Erythroblast (primary cell): ENCODE measurements at places on chromosomes 16 and 17.

DNA sequence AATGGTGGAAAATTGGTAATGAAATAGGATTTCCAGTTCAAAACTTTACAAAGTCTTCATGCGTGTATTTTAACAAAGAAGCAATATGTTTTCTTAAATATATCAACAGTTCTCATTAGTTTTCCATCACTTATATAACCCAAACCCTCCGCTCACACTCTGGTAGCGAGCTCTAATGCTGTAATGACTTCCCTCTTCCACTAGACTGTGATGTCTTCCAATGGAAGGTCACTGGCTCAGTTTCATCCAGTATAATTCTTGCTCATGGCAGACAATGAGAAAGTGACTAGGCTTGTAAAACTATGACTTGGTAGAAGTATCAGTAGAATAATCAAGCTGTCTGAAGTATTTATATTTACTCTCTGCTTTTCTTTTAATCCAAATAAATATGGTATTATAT is 32.8 kb downstream of the NETO2 start:
- DNase-seq = no peak

- no peak for DNase-seq
Measured at GRCh38 chr17:69188064-69188463, 40.6 kb downstream of the ABCA10 start.

DNA sequence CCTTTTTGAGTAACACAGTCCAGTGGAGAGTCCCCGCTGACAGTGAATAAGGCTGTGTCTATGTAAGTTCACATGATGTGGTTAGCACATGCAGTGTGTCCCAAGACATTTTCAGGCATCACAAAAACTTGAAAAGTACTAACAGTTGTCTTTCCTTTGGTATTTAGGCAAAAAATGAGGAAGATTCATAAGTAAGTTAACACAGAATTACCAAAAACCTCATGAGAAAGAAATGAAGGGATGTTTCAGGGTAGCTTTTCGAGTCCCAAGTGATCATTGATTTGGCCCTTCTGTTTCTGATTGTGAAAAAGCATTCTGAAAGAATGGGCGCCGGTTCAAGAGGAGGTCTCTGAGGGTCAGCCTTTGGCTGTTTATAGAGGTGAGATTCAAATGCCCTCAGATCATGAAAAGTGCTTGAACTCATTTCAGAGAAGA is 529 bp upstream of the ASPA start:
- DNase-seq = no peak

DNA sequence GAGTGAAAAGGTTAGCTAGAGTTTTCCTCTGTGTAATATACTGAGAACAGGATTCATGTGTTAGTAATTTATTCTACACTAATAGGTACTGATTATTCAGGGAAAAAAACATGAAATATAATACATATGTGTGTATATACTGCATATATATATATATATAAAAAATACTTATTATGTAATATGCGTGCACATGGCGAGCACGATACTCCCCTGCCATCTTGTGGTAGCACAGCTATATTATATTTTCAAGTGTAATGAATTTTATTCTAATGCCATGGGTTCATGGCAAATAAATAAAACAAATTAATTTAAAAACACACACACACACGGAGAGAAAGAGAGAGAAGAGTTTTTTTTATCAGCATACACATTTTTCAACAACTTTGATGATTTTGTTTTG is 460.6 kb downstream of the KCNJ2 start:
- no peak for DNase-seq

DNA sequence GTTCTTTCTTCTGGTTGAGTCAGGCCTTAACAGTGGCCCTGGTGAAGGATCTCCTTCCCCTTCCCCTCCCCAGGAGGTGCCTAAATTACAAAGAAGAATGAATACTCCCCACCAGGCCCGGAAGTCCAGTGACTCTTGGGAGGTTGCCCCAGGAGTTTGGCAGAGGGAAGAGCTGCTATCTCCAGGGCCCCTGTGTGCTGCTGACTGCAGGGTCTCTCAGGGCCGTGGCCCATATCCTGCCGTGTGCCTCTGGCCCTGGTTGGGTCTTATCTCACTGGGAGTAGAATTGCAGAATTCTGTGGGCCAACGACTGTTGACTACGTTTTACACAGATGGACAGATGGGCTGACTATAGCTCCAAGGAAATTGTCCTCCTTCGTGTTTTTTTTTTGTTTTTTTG is 28.0 kb downstream of the AKAP1 start:
- no peak for DNase-seq

DNA sequence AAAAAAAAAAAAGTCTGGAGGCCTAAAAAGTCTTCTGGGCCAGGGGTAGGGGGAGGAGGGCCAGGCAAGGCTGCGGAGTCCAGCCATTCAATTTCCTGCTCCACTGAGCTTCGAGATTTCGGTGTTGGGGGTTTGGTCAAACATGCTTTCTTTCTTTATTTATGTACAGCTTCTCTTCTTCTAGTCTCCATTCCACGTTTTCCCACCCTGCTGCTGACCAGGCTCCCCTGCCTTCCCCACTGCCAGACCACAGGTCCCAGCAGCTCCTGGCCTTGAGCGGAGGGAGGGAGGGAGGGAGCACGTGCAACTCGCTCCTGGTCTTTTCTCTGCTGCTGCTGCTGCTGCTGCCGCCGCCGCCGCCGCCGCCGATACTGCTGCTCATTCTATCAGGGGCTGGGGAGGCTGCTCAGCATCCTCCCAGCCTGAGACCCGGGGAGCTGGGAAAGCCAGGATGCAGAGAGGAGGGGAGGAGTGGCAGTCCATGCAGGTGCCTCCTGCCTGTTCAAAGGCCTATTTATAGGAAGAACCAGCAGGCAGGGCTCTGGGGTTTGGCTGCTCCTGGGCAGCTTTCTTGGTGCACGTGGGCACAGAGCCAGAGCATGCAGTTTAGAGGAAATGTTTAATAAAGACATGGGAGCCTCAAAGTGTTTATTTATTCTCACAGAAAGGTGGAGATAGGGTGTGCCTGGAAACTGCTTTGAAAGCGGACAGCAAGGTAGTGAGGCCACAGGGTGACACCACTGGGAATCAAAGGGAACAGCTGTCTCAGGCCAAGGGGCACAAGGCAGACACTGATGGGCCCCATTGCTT is 23.4 kb upstream of the ZFHX3 start:
- no peak for DNase-seq

DNA sequence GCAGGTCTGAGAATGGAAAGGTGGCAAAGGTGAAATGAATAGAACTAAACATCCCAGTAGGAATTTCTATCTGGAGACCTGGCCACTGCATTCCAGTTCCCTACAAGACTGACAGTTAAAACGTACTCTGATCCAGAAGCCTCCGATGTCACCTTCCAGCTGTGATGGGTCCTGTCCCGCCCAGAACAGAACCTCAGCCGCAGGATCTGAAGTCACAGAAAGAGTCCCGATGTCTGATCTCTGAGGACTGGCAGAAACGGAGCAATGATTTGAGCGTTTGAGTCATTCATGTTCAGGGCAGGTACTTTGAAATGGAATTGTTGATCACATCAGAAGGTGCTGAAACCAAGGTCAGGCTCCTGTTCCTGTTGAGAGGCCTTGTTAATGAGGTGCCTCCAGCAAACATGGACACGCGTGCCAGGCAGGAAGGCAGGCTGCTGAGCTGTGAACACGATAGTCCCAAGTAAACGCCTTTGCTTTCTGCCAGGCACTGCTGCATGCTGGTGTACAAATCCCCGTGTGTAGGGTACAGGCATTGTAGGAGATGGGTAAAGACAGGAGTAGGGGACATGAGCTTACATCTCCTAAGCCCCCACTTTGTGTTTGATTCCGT is 61.4 kb downstream of the VAT1L start:
- DNase-seq = no peak

- DNase-seq = no peak
Measured at GRCh38 chr17:57002904-57003303, 25.0 kb downstream of the SCPEP1 start.

GRCh38 chr17:4204710-4205173 is 59.0 kb downstream of the ANKFY1 start:
- no peak for DNase-seq

DNA sequence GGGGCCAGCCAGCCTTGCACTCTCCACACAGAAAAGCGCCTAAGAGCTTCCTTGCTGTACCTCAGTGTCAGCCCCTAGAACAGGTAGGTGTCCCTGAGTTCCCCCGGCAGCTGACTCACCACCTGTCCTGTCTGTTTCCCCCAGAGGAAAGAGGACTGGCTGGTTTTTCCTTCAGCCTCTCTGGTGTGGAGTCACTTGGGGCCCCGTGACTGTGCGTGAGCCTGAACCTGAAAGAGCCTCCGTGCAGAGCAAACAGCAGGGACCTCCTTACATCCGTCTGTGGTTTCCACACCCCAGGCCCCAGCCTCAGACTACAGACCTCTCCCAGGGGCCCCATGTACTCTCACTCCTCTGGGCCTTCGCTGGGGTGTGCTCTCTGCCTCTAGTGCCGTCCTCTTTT is 87.8 kb downstream of the GNAO1 start:
- DNase-seq = no peak

DNA sequence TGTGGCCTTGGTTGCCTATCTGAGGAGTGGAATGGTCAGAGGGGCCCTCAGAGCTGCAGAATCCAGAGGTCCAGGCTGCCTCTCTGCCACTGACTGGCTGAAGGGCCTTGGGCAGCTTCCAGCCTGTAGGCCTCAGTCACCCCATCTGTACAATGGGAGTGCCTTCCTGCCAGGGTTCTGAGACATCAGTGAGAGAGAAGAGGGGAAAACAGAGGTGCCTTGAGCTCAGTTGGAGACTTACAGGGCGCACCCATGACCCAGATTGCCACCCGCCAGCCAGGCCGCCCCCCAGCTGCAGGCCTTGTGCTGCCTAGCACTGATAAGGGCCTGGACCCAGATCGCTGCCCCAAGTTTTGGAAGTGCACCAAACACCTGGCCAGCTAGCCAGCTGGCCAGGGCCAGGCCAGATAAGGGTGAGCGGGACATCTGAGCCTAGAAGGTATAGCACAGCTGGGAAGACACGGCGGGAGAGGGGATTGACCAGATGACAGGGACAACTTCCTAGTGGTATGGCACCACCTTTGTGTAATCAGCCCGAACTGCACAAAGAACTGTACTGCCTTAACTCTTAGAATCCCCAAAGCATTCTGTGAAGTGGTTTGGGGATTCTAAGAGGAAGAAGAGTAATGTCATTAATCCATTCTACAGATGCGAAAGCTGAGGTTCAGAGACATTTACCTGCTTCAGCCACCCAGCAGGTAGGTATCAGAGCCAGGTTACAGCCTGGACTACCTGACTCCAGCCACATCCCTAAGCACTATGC is 1.4 kb downstream of the SLC4A1 start:
- peak; percentile 98 for DNase-seq

- DNase-seq = no peak
Measured at GRCh38 chr17:604765-605164, 109.9 kb downstream of the VPS53 start.

GRCh38 chr17:74146196-74146595 is 57.3 kb upstream of the RPL38 start:
- no peak for DNase-seq

DNA sequence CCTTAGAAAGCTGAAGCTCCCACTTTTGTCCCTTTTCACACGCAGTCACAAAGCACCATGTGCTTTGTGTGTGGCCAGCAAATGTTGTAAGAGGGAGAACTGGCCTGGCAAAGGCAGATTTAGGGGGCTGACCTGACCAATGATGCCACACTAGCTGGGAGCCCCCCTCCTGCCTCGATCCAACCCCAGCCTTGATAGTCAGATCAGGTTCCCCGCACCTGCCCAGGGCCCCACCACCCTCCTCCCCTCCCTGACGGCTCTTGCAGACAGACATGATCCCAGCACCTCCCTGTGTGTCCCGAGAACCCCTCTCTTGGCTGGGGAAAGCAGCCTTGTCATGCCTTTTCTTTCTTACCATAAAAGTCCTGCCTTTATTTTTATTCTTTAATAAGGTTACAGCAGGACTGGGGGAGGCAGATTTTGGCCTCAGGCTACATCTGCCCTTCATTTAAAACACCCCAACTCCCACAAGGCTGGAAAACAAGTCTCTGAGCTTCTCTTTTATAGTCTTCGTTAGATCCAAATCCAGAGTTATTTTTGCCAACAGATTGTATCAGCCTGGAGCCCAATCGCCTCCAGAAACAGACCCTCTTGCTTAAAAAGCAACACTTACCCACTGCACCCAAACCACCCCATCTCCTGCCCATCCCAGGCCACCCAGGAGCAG is 201.8 kb upstream of the CDH5 start:
- no peak for DNase-seq

- no peak for DNase-seq
Measured at GRCh38 chr16:51919736-51920135, 627.2 kb downstream of the TOX3 start.

GRCh38 chr17:79573196-79573896 is 37.5 kb downstream of the RBFOX3 start:
- no peak for DNase-seq

GRCh38 chr16:3589441-3589921 is 12.3 kb upstream of the NLRC3 start:
- peak; percentile 45 for DNase-seq

GRCh38 chr16:27154705-27155521 is 48.4 kb upstream of the KDM8 start:
- DNase-seq = peak; percentile 63

GRCh38 chr16:12191102-12191501 is 214.6 kb downstream of the SNX29 start:
- DNase-seq = no peak
